Tracheal epithelial cell (primary cell): ENCODE measurements at places on chromosomes 16 and 17. TPM values are rescaled to one million over a fixed set of nuclear protein-coding genes. Genes with fewer than 3 reads are reported as not detected.

Gene FBXW10
- under 0.01 and 0.21 TPM in 2 replicates for total RNA-seq

Gene CACNA1G
- not detected in 2 replicates for total RNA-seq

Gene MT2A
- total RNA-seq: 173 and 340 TPM in 2 replicates

Gene CCL1
- total RNA-seq: not detected in 2 replicates

Gene KRT14
- total RNA-seq: 2,248 and 2,437 TPM in 2 replicates

Gene HAP1
- 1.2 and 1.3 TPM in 2 replicates for total RNA-seq

Gene AOC2
- total RNA-seq: 0.96 and 1.5 TPM in 2 replicates

Gene SPAG9
- total RNA-seq: 87.2 and 98.8 TPM in 2 replicates

Gene TANC2
- total RNA-seq: 74.2 and 126 TPM in 2 replicates

Gene DNAH17
- under 0.01 TPM in 1 of 2 replicates, not detected in the other for total RNA-seq

Gene CCL3
- not detected in 2 replicates for total RNA-seq

Gene CX3CL1
- 2.4 TPM in 1 of 2 replicates, not detected in the other for total RNA-seq

Gene HDAC5
- 28.4 and 39.4 TPM in 2 replicates for total RNA-seq

Gene TMC7
- 3.4 and 5.3 TPM in 2 replicates for total RNA-seq

Gene MYOCD
- total RNA-seq: under 0.01 TPM in 1 of 2 replicates, not detected in the other

Gene AHSP
- not detected in 2 replicates for total RNA-seq

Gene FBXO39
- not detected in 2 replicates for total RNA-seq

Gene TBC1D3G
- not detected in 2 replicates for total RNA-seq

Gene WFDC1
- not detected in 2 replicates for total RNA-seq

Gene DNAI2
- not detected in 2 replicates for total RNA-seq

Gene IGFALS
- under 0.01 TPM in 1 of 2 replicates, not detected in the other for total RNA-seq

Gene RTN4RL1
- total RNA-seq: 0.43 and 0.48 TPM in 2 replicates

Gene IQCK
- total RNA-seq: 3.4 and 4.9 TPM in 2 replicates

Gene NT5C3B
- 51.8 and 82.3 TPM in 2 replicates for total RNA-seq

Gene MLKL
- total RNA-seq: 6.6 and 8.7 TPM in 2 replicates

Gene CDH8
- total RNA-seq: 0.48 and 2.8 TPM in 2 replicates

Gene C16orf74
- total RNA-seq: 100 and 109 TPM in 2 replicates

Gene SDF2
- 51.1 and 56.1 TPM in 2 replicates for total RNA-seq

Gene NKD1
- under 0.01 and 0.43 TPM in 2 replicates for total RNA-seq

Gene MYADML2
- total RNA-seq: not detected in 2 replicates

Gene SYNGR3
- total RNA-seq: 4.7 and 4.8 TPM in 2 replicates

Gene CD19
- not detected in 2 replicates for total RNA-seq

Gene SMIM36
- under 0.01 TPM in 1 of 2 replicates, not detected in the other for total RNA-seq

Gene PHAF1
- 12.1 and 12.5 TPM in 2 replicates for total RNA-seq

Gene MEIOB
- 0.24 TPM in 1 of 2 replicates, not detected in the other for total RNA-seq

Gene FAM20A
- total RNA-seq: not detected in 2 replicates

Gene ABAT
- 2.2 and 3.0 TPM in 2 replicates for total RNA-seq

Gene SOCS1
- total RNA-seq: 0.64 and 1.7 TPM in 2 replicates

Gene SULT1A3
- 3.6 and 4.3 TPM in 2 replicates for total RNA-seq

Gene CCDC137
- 5.8 and 8.7 TPM in 2 replicates for total RNA-seq

Gene CA5A
- not detected in 2 replicates for total RNA-seq

Gene FOXC2
- total RNA-seq: under 0.01 and 0.21 TPM in 2 replicates

Gene SSTR5
- total RNA-seq: not detected in 2 replicates

Gene DPEP2
- total RNA-seq: under 0.01 TPM in 1 of 2 replicates, not detected in the other

Gene WNT3
- total RNA-seq: 0.48 and 1.1 TPM in 2 replicates

Gene NEK8
- total RNA-seq: 2.6 and 4.1 TPM in 2 replicates

Gene TNFSF13
- total RNA-seq: 5.3 and 8.2 TPM in 2 replicates

Gene RHBDL1
- 7.0 and 19.2 TPM in 2 replicates for total RNA-seq

Gene KLHDC4
- total RNA-seq: 21.1 and 28.9 TPM in 2 replicates

Gene GSDMA
- 0.72 TPM in 1 of 2 replicates, not detected in the other for total RNA-seq

Gene PCTP
- 11.5 and 14.0 TPM in 2 replicates for total RNA-seq

Gene HSD17B1
- 8.5 and 19.5 TPM in 2 replicates for total RNA-seq

Gene SOCS3
- 10.4 and 28.0 TPM in 2 replicates for total RNA-seq

Gene WFIKKN1
- total RNA-seq: 0.21 and 0.24 TPM in 2 replicates

Gene SPATA22
- total RNA-seq: 0.24 TPM in 1 of 2 replicates, not detected in the other
